Aorta (tissue), 5 donors: ENCODE measurements at places on chromosomes 4 and X.

- no peak overlapping the region for H3K4me3 ChIP-seq
- H3K4me1 ChIP-seq = no peaks in the 10 kb centered on the region
- H3K36me3 ChIP-seq = no peaks in the 10 kb centered on the region
- no peaks in the 10 kb centered on the region for H3K27me3 ChIP-seq
- no peak for DNase-seq
- H3K27ac ChIP-seq = no peak overlapping the region
Measured at GRCh38 chrX:100586747-100587146, 2.0 kb downstream of the TNMD start.

DNA sequence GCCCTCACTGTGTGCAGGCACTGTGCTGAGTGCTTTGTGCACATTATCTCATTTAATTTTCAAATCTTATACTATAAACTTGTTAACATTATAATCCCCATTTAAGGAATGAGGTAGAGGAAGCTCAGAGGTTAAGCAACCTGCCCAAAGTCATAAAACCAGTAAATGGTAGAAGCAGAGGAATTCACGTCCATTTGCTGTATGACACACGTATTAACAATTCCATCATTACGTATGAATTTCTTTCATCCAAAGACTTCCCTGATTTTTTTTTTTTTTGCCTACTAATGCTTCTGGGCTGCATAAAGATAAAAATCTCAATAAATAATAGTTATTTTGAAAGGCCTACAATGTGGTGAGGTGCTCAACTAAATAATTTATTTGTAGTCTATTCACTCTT, 64.5 kb upstream of the H2AZ1 start:
- no peak overlapping the region for H3K27ac ChIP-seq
- no peaks in the 10 kb centered on the region for H3K36me3 ChIP-seq
- H3K4me1 ChIP-seq = no peaks in the 10 kb centered on the region
- DNase-seq = no peak
- H3K27me3 ChIP-seq = no peaks in the 10 kb centered on the region
- H3K4me3 ChIP-seq = no peak overlapping the region

DNA sequence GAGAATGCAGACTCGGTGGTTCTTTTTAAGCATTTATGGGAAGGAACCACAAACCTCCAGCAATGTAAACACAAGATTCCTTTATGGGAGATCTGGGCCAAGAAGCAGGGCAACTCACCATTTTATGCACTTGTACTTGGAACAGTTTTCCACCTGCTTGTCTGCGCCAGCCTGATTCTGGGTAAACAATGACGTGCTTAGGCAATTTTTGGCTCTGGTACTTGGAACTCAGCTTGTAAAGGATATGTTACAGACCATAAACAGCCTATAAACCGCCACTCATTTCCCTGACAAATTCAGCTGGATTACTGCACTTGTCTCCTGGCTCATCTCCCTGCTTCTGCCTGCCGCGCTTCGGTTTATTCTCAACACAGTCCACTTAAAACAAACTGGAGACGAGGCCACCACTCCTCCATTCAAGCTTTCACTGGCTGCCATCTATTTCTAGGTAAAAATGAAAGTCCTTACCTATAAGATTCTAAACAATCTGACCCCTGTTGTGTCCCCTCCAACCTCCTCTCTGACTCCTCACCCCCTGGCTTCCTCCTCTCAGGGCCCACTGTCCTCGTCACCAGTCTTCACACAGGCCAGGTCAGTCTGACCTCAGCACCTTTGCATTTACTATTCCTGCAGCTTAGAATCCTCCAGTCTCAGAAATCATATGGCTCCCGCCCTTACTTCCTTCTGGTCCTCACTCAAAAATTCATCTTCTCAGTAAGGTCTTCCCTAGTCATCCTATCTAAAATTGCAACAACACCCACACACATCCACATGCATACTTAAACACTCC, 205.9 kb upstream of the GALNT7 start:
- H3K4me1 ChIP-seq = no peaks in the 10 kb centered on the region
- H3K27me3 ChIP-seq = no peaks in the 10 kb centered on the region
- H3K4me3 ChIP-seq = peak overlapping the region; percentile 24
- H3K27ac ChIP-seq = peak overlapping the region; percentile 69
- no peak for DNase-seq

DNA sequence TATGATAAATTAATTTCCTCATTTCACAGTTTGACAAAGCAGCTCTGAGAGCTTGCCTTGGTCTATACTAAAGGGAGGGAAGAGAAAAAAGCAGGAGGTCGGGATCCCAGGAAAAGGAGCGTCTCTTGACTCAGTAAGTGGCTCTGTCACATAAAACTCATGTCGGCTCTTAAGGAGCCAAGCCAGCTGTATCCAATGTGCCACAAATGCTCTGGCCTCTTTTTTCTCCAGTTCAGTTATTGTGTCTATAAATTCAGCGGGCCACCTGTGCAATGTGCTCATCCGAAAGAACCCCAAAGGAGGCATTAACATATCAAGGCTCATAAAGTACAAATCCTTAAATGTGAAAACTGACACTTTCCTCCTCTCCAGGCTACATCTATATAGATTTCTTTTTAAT, 337.7 kb upstream of the FAM241A start:
- H3K27me3 ChIP-seq = no peaks in the 10 kb centered on the region
- no peaks in the 10 kb centered on the region for H3K36me3 ChIP-seq
- no peak for DNase-seq
- H3K4me1 ChIP-seq = no peaks in the 10 kb centered on the region

- H3K4me1 ChIP-seq = no peaks in the 10 kb centered on the region
Measured at GRCh38 chrX:42176789-42177188, 253.4 kb upstream of the CASK start.

DNA sequence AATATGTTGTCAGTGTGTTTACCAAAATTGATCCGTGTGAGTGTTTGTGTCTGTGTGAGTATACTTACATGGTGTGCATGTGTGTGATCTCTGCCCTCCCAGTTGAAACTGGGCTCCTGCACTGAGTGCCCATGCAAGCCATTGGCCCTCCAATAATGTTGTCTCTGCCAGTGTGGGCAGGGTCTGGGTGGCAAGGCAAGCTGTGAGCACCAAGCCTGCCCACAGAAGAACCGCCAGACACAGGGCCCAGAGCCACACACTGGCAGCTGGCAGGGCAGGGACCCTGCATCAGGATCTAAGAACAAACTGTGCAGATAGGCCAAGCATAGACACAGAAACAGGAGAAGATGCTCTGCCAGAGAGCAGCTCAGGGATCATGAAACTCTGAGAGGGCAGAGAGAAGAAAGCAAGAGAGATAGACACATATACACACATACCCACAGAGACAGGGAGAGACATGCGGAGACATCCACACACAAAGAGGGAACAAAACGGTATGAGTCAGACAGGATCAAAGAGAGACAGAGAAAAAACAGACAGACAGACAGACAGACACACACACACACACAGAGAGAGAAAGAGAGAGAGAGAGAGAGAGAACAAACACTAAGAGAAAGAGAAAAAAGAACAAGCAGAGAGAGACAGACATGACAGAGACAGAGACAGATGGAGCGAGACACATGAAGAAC, 555.0 kb downstream of the MID1IP1 start:
- no peaks in the 10 kb centered on the region for H3K4me1 ChIP-seq
- no peaks in the 10 kb centered on the region for H3K27me3 ChIP-seq
- H3K27ac ChIP-seq = no peak overlapping the region
- DNase-seq = no peak
- no peaks in the 10 kb centered on the region for H3K36me3 ChIP-seq

- no peak overlapping the region for H3K4me3 ChIP-seq
- H3K36me3 ChIP-seq = no peaks in the 10 kb centered on the region
- no peak overlapping the region for H3K27ac ChIP-seq
- H3K4me1 ChIP-seq = no peaks in the 10 kb centered on the region
- H3K27me3 ChIP-seq = no peaks in the 10 kb centered on the region
Measured at GRCh38 chr4:131488772-131489171, 1660.3 kb upstream of the PCDH10 start.

DNA sequence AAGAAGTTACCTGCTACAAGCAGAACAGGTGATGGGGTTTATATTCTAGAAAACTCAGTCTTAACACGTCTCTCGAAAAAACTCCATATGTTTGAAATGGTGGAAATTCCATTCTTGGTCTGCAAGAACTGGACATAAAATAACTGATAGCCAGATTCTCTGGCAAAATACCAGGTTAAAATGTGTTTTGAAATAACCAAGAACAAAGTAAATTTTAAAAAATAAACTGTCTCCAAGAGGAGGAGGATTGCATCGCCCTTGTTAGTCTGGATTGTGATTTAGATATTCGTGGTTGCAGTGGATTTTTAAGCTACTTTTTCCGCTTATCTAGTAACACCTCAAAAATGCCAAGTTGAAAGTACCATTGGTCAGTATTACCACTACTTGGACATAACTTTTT, 40.8 kb downstream of the CENPU start:
- no peaks in the 10 kb centered on the region for H3K36me3 ChIP-seq
- no peaks in the 10 kb centered on the region for H3K27me3 ChIP-seq
- no peak overlapping the region for H3K4me3 ChIP-seq
- no peak overlapping the region for H3K27ac ChIP-seq

DNA sequence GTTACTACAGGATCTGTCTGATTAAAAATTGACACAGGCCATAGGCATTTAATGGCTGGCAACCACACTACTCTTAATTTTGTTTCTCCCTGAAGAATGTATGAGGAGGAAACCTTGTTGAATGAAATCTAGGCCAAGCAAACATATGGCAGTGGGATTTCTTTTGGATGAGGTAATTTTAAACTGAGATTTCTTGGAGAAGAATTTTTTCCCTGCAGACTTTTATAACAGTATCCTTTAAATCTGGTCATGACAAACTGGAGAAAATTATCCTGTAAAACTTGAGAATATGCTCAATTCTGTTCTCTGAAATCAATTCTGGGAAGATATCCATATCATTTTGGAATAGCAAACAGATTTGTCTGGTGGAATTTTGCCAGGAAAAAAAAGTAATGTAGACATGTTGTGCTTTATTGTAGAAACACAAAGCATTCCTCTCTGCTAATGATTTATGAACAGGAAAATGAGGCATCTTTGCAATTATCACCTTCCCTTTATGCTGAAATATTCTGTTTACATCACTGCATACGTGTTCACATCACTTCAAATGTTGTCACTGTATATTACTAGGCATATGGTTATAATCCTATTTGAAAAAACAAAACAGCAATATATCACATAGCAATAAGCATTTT, 108.3 kb upstream of the ARSJ start:
- H3K4me3 ChIP-seq = no peak overlapping the region
- DNase-seq = no peak
- H3K27ac ChIP-seq = no peak overlapping the region

DNA sequence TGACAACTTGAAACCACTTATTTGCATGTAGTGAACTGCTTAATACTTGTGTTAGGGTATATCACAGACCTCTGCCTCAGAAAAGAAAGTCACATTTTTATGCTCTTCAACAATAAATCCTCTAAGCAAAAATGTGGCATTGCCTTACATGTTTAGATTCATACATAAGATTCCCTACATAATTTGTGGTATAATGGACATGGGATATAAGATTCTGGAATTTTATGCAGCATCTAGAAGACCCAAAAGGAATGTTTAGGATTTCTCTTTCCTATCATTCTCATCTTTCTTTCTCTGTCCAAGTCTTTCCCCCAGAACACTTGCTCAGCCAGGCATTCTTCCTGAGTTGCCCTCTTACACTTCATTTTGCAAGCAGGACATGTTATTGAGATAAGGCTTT, 37.7 kb upstream of the TET2 start:
- no peaks in the 10 kb centered on the region for H3K36me3 ChIP-seq
- H3K4me1 ChIP-seq = peaks cover 4% of the 10 kb centered on the region
- H3K27ac ChIP-seq = no peak overlapping the region
- no peak for DNase-seq
- H3K27me3 ChIP-seq = no peaks in the 10 kb centered on the region
- H3K4me3 ChIP-seq = no peak overlapping the region

DNA sequence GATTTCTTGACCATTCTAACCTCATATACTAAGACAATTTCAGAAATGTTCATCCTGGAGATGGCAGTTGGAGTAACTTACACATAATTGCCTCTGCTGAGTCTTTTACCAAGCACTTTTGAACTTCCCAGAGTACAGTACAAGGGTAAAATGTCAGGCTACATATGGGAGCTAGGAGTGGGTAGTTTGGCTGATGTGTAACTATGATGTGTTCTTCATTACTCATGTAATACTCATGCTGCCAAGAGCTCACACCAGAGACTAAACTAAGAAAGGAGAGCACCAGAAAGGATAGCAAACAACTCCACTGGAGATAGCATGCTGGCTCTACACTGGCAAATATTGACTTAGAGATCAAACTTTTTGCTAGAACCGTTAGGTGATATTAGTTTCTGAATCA, 194.0 kb downstream of the PDGFRA start:
- H3K4me1 ChIP-seq = no peaks in the 10 kb centered on the region
- H3K4me3 ChIP-seq = no peak overlapping the region
- no peak overlapping the region for H3K27ac ChIP-seq
- H3K36me3 ChIP-seq = no peaks in the 10 kb centered on the region

GRCh38 chr4:4328840-4329239, 38.8 kb downstream of the ZBTB49 start:
- DNase-seq = no peak
- no peaks in the 10 kb centered on the region for H3K36me3 ChIP-seq

- no peak overlapping the region for H3K4me3 ChIP-seq
- no peak overlapping the region for H3K27ac ChIP-seq
- H3K27me3 ChIP-seq = no peaks in the 10 kb centered on the region
- DNase-seq = peak; percentile 85
Measured at GRCh38 chrX:130523460-130524394, 121.9 kb downstream of the RBMX2 start.

GRCh38 chrX:126141014-126141413, 25.1 kb downstream of the DCAF12L2 start:
- no peak overlapping the region for H3K4me3 ChIP-seq
- no peak overlapping the region for H3K27ac ChIP-seq
- no peaks in the 10 kb centered on the region for H3K4me1 ChIP-seq
- no peaks in the 10 kb centered on the region for H3K36me3 ChIP-seq
